Hepatic stellate cell (primary cell): ENCODE measurements at places on chromosomes 2 and 18.

DNA sequence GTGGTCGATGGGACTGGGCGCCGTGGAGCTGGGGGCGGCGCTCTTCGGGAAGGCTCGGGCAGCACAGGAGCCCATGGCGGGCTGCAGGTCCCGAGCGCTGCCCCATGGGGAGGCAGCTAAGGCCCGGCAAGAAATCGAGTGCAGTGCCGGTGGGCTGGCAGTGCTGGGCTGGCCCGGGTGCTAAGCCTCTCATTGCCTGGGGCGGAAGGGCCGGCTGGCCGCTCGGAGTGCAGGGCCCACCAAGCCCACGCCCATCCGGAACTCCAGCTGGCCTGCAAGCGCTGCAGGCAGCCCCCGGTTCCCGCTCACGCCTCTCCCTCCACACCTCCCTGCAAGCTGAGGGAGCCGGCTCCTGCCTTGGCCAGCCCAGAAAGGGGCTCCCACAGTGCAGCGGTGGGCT is 748.4 kb upstream of the NRXN1 start:
- no peak for DNase-seq

DNA sequence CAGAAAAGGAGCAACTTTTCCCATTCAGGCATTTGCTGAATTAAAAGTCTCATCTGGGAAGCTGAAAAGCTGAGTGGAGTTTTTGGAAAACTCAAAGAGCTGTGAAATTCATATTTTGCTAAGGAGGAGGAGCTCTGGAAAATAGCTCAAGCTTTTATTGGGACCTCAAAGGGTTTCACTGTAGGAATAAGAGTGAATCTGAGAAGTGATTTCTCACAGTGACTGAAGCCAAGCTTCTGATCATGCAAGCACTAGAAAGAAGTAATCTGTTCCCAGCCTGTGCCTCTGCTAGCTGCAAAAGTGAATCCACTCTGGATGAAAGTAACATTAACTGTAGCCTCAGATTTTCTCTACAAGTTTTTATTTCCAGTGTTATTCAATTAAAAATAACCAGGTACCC is 283.3 kb downstream of the PTPRM start:
- no peak for DNase-seq

DNA sequence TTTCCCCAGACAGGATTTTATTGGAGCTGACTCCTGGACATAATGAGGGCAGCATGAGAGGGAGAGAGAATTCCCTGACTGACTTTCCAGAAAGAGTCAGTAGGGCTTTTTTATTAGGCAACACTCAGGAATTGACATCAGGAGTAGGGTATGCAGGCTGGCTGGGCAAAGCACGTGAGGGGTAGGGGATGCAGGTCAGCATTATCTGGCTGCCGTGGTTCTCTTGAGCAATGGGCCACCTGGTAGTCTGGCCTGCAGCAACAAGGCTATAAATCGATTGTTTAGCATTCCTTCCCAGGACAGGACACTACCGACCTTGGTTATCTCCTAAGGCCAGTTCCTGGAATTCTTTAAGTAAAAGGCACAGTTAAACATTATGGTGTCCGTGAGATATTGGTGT is 160.8 kb upstream of the AGAP1 start:
- no peak for DNase-seq

- DNase-seq: no peak
Measured at GRCh38 chr2:113203217-113203530, 29.4 kb downstream of the PSD4 start.

- no peak for DNase-seq
Measured at GRCh38 chr2:31266804-31267203, 32.9 kb downstream of the EHD3 start.

- no peak for DNase-seq
Measured at GRCh38 chr18:7523772-7524171, 43.3 kb upstream of the PTPRM start.

GRCh38 chr2:196798980-196799379 is 503 bp downstream of the GTF3C3 start:
- no peak for DNase-seq

DNA sequence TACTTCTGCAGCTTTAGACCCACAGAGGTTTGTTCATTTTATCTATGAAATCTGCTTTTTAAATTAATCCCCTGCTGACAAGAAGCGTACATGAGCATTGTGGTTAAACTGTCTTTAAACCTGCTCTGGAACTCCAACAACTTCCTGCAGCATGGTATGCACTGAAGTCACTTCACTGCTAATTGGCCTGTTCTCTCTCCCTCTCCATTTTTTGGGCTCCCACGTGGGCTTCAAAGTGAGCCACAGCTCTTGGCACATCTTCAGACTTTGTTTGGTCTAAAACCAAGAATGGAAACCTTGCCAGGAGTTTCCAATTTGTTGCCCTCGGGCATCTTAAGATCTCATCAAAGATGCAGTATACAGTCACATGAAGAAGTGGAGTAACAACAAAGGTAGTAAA is 311.4 kb downstream of the LRRTM1 start:
- no peak for DNase-seq

DNA sequence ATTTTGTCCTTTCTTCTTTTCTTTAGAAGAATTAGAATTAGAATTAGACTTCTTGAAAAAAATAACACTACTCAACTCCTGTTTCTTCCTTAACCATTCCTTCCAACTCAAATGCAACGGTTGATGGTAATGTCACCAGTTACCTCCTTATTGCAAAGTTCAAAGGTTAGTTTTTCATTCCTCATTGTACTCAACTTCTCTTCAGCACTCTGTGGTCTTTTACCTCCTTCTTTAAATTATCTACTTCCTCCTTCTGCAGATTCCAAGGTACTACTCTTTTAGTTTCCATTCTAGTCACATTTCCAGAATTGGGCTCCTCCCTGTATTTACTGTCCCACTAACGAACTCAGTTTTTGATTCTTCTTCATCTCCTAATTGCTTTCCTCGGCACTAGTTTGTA is 700.7 kb downstream of the SATB2 start:
- no peak for DNase-seq

- no peak for DNase-seq
Measured at GRCh38 chr2:27263287-27264252, 723 bp upstream of the SLC30A3 start.

DNA sequence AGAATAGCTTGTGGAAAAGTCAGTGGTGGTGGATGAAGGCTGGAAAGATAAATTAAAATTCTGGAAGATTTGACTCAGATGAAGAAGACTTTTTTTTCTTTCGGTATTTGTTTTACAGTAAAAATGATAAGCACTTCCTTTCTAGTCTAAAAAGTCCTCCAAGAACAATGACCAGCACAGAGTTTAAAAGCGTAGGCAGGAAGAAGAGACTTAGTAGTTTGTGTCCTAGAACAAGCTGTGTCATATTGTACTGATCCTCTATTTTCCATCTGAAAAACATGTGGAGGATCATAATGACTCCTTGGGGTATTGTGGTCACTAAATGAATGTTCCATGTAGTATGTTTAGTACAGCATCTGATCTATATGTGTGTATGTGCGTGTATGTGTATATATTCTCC is 132.4 kb upstream of the FSHR start:
- DNase-seq: no peak

- DNase-seq: no peak
Measured at GRCh38 chr2:69089998-69090397, 77.0 kb downstream of the ANTXR1 start.

DNA sequence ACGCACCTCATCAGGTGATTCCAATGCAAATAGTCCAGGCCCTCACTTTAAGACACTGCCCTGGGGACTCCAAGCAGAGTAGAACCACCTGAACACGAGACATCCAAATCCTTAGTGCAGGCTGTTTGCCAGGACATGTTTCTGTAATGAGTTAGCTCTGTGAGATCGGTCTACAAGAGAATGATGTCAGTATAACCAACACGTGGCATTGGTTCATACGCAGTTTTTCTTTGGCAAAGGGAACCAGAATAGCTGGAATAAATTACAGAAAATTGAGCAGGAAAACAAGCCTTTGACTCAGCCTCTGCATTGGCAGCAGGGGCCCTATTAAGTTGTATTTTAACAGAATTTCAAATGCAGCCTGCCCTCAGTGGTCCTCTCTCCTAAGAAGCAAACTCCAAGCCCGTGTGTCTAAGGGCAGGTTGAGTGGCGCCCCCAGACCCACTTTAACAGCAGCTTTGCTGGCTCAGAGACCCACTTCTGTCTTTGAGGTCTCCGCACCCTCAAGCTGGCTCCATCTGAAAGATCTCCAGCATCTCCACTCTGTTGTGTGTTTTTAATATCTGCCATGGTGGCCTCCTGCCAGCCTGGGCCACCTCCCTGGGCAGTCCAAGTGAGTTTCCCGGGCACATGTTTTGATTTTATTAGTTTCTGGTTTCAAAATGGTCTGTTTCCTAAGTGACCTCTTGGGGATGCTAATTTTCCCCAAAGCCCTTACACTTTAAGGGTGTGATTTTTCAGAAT is 61.3 kb downstream of the ALPK2 start:
- peak; percentile 45 for DNase-seq

DNA sequence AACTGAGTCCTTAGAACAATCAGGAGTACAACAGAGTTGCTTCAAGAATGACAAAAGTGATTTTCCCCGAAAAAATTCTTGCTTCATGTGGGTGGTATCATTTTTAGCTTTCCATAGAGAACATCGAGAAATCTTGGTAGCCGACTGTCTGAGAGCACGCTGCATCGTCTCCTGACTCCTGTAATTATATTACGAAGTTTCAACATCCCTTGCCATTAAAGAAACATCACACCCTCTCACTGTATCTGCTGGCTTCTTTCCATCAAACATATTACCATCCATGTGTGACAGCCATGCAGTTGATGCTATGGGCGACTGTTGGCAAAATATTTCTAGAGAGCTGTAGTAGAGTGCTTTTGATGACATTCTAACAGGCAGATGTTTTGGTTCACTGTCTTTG is 311.2 kb downstream of the CMPK2 start:
- DNase-seq: no peak

- no peak for DNase-seq
Measured at GRCh38 chr2:181779288-181780021, 99.1 kb upstream of the NEUROD1 start.

DNA sequence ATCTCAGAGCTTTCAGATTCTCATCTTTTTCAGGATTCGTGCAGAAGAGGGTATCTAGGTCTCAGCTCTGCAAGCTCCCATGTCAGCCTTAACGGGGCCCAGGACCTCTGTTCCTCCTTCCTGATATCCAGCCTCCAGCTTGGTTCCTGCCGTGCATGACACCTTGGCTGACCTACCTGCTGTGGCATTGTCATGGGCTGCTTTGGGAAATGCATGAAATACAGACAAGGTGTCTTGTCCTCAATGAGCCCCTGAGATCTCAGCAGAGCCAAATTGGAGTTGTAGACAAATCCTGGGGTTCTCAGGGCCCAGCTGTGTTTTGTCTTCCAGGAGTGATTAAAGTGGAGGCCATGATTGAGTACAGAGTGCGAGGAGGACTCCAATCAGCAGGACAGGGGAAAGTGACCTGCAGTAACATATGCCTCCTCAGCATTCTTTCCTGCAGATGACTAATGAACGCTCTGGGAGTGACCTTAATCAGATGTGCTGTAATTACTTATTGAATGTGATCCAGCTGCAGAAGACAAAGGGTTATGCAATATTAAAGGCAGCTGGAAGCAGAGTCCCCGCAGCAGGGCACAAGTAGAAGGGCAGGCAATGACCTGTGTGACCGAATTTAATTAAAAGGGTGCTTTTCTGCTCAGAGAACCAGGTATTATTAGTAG is 141.1 kb downstream of the CCBE1 start:
- DNase-seq: no peak

DNA sequence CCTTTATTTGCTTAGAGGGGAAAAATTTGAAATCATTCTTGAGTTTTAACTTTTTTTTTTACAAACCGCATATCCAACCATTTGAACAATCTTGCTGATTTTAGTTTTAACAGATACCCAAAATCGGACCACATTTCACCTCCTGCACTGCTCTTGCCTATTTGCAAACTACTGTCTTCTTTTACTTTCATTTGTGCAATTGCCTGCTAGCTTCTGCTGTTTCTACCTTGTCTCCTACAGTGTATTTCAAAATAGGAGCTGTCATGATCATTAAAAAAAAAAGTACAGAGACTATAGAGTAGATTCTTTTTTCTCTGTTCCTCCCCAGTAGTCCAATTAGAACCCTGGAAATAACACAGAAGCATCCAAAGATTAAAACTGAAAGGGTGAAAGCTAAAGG is 1081.2 kb downstream of the SOCS6 start:
- DNase-seq: no peak

DNA sequence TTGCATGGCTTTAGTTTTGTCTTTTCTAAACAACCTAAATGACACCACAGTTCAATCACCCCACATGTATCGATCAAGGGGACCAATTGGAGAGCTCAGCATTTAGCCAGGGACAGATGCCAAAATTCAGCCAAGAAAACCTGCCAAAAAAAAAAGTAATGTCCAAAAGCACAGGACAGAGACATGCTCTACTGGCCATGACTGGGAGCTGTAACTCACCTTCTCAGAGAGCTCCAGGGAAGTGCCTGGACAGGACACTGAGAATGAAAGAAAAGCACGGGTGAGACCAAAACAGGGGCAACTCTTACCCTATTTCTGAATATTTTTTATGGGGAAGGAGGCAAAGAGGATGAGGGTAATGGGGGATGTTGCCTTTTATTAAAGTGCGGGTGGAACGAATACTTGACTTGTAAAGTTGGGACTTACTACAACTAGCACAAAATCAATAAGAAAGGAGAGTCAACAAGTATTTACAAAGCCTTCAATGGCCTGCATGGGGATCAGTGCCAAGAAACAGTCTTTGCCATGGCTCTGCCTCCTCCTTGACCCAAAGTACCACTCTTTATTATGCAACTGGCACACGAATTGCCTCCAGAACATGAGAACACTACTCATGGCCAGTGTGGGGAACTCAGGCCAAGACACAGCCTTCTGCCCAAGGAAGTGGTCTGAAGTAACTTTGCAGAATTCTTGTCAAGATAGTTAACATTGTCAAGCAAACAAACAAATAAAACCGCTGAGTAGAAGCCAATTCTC is 72.9 kb upstream of the HK2 start:
- no peak for DNase-seq

DNA sequence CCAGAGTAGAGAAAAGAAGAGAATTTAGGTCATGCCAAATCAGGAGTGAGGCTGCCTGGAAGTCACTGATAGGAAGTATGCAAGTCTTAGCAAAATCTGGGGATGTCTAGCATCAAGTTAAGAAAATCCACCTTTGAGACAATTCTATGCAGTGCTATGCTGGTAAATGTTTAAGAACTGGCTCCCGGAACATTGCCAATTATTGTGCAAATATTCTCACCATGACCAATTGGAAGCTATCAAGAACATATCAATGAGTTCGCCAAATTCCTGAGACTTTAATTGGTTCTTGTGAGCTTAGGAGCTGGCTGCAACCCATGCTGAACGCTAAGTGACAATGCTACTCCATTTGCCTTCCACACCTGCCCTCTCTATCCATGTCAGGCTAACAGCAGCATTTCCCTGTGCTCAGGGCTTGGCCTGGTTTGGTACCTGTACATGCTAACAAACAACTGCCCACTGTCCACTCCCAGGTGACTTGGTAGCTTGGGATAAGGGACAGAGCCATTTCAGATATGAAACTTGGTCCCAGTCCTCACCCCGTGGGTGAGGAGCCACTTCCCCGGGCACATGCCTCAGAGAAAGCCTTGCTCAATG is 172.9 kb upstream of the KLHL29 start:
- DNase-seq: no peak

GRCh38 chr2:187612857-187613256 is 58.6 kb upstream of the TFPI start:
- no peak for DNase-seq

GRCh38 chr2:98489486-98489885 is 44.8 kb downstream of the INPP4A start:
- DNase-seq: no peak
